ENCODE measurements at places on chromosomes 11 and 22. TPM values are rescaled to one million over a fixed set of nuclear protein-coding genes. Genes with fewer than 3 reads are reported as not detected.

TTLL1 gene
- total RNA-seq: 5.3 TPM

FOLH1 gene
- 2.6 TPM for total RNA-seq

RAPSN gene
- 1.0 TPM for total RNA-seq

OR5L2 gene
- not detected for total RNA-seq

SNU13 gene
- total RNA-seq: 126 TPM

FAM111B gene
- total RNA-seq: 11.4 TPM

TNNT3 gene
- total RNA-seq: 2.0 TPM

PANX3 gene
- not detected for total RNA-seq

RAB36 gene
- 3.8 TPM for total RNA-seq

GGTLC2 gene
- total RNA-seq: 0.47 TPM

DNA sequence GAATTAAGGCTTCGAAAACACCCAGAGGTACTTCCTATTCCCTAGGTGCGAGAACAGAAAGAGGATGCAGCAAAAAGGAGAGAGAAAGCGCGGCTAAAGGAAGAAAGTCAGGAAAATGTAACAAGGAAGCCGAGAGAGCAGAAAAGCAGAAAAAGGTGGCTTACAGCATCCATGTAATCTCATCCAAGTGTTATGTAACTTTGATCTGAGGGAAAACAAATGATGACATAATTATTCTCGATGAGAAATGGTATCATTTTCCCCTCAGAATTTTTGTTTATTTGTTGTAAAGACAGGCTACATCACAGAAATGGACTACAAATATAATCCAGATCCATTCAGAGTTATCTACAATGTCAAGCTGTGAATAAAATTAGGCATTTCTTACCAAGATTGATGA, 69.1 kb upstream of the APOA1 start:
- DNase-seq: no peak
- H3K4me1 ChIP-seq: peaks cover 42% of the 10 kb centered on the region
- H3K36me3 ChIP-seq: no peaks in the 10 kb centered on the region

GRCh38 chr22:19114984-19115552, 7.1 kb downstream of the DGCR2 start:
- no peak overlapping the region for H3K27ac ChIP-seq
- H3K36me3 ChIP-seq: no peaks in the 10 kb centered on the region
- no peak overlapping the region for H3K4me3 ChIP-seq
- DNase-seq: no peak
- no peaks in the 10 kb centered on the region for H3K27me3 ChIP-seq

GRCh38 chr11:12997168-12997567, 11.9 kb upstream of the RASSF10 start:
- no peak overlapping the region for H3K27ac ChIP-seq
- DNase-seq: no peak
- H3K4me3 ChIP-seq: no peak overlapping the region
- H3K4me1 ChIP-seq: no peaks in the 10 kb centered on the region

GRCh38 chr11:76148231-76148630, 58.1 kb downstream of the WNT11 start:
- no peak overlapping the region for H3K27ac ChIP-seq
- H3K27me3 ChIP-seq: no peaks in the 10 kb centered on the region
- H3K4me3 ChIP-seq: no peak overlapping the region
- peaks cover 18% of the 10 kb centered on the region for H3K4me1 ChIP-seq

- no peaks in the 10 kb centered on the region for H3K4me1 ChIP-seq
- no peak overlapping the region for H3K27ac ChIP-seq
- H3K4me3 ChIP-seq: no peak overlapping the region
- no peaks in the 10 kb centered on the region for H3K36me3 ChIP-seq
- no peak for DNase-seq
Observed at GRCh38 chr11:13826505-13827278, 135.8 kb upstream of the SPON1 start.

DNA sequence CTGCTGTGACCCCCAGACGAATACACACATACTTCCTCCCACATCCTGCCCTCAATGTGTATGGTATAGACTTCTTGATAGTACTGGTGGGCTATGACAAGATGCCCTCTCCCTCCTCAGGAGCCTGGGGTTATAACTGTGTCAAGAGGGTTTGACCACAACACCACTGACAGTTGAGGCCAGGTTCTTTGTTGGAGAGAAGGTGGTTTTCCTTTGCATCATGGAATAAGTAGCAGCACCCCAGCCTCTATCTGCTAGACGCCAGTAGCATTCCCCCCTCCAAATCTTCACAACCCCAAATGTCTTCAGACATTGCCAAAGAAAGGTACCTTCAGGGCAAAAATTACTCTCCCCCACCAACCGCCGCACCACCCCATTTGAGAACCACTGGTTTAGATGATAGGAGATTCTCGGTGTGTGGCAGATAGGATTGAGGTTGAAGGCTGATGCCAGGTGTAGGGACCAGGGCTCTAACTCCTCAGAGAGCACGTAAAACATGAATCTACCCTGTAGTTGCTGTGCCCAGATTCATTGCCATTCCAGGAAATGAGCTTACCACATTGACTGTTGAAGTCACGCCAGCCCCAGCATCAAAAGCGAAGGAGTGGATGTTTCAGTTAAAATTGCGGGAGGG, 5.5 kb upstream of the MYO18B start:
- H3K4me1 ChIP-seq: no peaks in the 10 kb centered on the region
- no peak for DNase-seq
- H3K27ac ChIP-seq: no peak overlapping the region

- H3K27ac ChIP-seq: no peak overlapping the region
- H3K4me3 ChIP-seq: no peak overlapping the region
- DNase-seq: no peak
- no peaks in the 10 kb centered on the region for H3K27me3 ChIP-seq
- H3K36me3 ChIP-seq: no peaks in the 10 kb centered on the region
Observed at GRCh38 chr11:34706709-34707461, 86.0 kb downstream of the EHF start.

- H3K27ac ChIP-seq: no peak overlapping the region
- peak; percentile 26 for DNase-seq
- H3K4me1 ChIP-seq: peaks cover 8% of the 10 kb centered on the region
- no peak overlapping the region for H3K4me3 ChIP-seq
Observed at GRCh38 chr11:33324302-33324985, 67.3 kb downstream of the HIPK3 start.

DNA sequence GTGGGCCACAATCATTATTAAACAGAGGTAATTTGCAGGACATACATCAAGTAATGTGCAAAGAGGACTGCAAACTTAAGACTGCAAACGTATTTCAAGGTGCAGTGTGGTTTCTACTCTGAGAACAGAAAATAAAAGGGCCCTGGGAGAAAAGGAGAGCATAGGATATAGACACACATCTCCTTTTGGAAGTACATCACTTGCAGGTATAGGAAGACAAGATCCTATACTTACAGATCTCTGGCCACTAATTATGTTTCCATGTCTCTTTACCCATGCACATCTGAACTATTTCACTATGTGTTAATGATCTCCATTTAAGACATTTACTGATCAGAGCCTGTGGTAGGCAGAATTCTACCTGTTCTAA, 47.7 kb downstream of the PIWIL3 start:
- no peaks in the 10 kb centered on the region for H3K27me3 ChIP-seq
- no peaks in the 10 kb centered on the region for H3K4me1 ChIP-seq
- no peak overlapping the region for H3K27ac ChIP-seq
- H3K4me3 ChIP-seq: no peak overlapping the region
- H3K36me3 ChIP-seq: no peaks in the 10 kb centered on the region

GRCh38 chr11:19664886-19665548, 47.6 kb upstream of the NAV2 start:
- DNase-seq: no peak
- no peaks in the 10 kb centered on the region for H3K27me3 ChIP-seq
- H3K36me3 ChIP-seq: no peaks in the 10 kb centered on the region
- no peak overlapping the region for H3K27ac ChIP-seq

DNA sequence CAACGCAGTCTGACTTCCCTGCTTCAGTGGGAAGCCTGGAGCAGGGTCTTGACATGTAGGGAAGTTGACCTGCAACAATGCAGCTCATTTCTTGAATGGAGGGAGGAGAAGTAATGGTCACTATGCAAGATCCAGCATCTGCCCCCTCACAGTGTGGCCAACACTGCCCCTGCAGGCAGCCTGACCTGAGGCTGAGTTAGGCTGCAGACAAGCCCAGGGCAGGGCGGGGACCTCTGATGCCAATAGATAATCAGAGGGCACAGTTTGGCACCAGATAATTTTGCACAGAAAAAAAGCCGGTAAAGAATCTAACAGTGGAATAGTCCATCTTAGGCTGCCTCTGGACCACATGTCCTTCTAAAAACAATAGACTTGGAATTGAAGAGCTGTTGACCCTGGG, 182.3 kb downstream of the DSCAML1 start:
- H3K4me1 ChIP-seq: no peaks in the 10 kb centered on the region
- H3K27me3 ChIP-seq: peaks cover 11% of the 10 kb centered on the region
- H3K36me3 ChIP-seq: no peaks in the 10 kb centered on the region
- H3K27ac ChIP-seq: no peak overlapping the region
- H3K4me3 ChIP-seq: no peak overlapping the region

GRCh38 chr11:8833568-8834315, 77.2 kb upstream of the AKIP1 start:
- no peak for DNase-seq
- peaks cover 43% of the 10 kb centered on the region for H3K4me1 ChIP-seq
- H3K27me3 ChIP-seq: no peaks in the 10 kb centered on the region
- no peaks in the 10 kb centered on the region for H3K36me3 ChIP-seq
- peak overlapping the region; percentile 63 for H3K27ac ChIP-seq
- no peak overlapping the region for H3K4me3 ChIP-seq

DNA sequence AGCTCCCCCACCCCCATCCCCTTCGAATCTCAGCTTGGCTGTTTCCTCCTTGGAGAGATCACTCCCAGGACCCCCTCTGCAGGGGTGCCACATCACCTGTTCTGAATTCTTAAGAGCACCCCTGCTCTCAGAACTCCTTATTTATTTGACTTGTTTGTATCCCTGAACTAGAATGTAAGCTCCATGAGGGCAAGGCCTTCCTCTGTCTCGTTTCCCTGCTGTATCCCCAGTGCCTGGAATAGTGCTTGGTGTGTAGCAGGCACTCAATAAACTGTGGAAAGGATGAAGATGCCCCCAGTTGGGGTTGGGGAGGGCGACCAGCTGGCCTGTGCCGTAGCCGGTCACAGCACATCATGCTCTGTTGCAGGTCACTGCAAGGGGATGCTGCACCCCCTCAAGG, 3.6 kb upstream of the MDK start:
- H3K27ac ChIP-seq: no peak overlapping the region
- H3K4me1 ChIP-seq: peaks cover 5% of the 10 kb centered on the region
- no peak overlapping the region for H3K4me3 ChIP-seq
- DNase-seq: no peak
- peaks cover 22% of the 10 kb centered on the region for H3K27me3 ChIP-seq

DNA sequence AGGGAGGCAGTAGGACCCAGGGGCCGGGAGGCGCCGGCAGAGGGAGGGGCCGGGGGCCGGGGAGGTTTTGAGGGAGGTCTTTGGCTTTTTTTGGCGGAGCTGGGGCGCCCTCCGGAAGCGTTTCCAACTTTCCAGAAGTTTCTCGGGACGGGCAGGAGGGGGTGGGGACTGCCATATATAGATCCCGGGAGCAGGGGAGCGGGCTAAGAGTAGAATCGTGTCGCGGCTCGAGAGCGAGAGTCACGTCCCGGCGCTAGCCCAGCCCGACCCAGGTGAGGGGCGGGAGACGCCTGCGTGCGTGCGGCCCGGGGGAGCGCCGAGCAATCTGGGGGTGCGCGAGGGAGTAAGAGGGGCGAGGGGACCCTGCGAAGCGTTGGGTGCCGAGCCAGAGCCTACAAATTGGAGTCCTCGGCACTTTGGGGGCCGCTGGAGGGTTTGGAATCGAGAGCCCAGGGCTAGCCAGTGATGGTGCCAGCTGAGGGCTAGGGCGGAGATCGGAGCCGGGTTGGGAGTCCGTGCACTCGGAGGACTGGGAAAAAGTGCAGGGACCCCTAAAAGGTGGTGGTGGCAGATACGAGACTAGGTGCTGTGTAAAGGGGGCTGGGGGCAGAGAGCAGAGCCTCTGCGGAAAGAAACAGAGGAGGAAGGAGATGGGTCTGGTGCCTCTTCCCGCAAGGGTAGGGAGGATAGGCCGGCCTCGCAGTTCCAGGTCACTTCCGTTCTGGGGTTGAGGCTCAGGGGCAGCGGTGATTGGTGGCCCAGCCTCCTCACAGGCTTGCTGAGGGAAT, at the start of gene SERPINH1:
Gene SERPINH1 (plus strand): TSS at position 206 of the 788 bp plus-strand sequence. CDS start 4,097 bp downstream, outside the sequence.
- peaks cover 23% of the 10 kb centered on the region for H3K27me3 ChIP-seq
- H3K4me1 ChIP-seq: peaks cover 86% of the 10 kb centered on the region
- H3K4me3 ChIP-seq: peak within 1 kb of the TSS; percentile 90

- no peak overlapping the region for H3K4me3 ChIP-seq
- H3K4me1 ChIP-seq: peaks cover 89% of the 10 kb centered on the region
- no peaks in the 10 kb centered on the region for H3K27me3 ChIP-seq
- DNase-seq: no peak
- H3K27ac ChIP-seq: peak overlapping the region; percentile 45
Observed at GRCh38 chr11:96311120-96311568, 31.9 kb downstream of the MAML2 start.

GRCh38 chr22:32808038-32808445, 6.5 kb downstream of the TIMP3 start:
- no peaks in the 10 kb centered on the region for H3K27me3 ChIP-seq
- no peak overlapping the region for H3K27ac ChIP-seq
- no peak for DNase-seq
- H3K36me3 ChIP-seq: peaks cover 3% of the 10 kb centered on the region
- no peak overlapping the region for H3K4me3 ChIP-seq

- no peaks in the 10 kb centered on the region for H3K27me3 ChIP-seq
- no peak overlapping the region for H3K4me3 ChIP-seq
- H3K36me3 ChIP-seq: no peaks in the 10 kb centered on the region
- H3K4me1 ChIP-seq: no peaks in the 10 kb centered on the region
- no peak overlapping the region for H3K27ac ChIP-seq
Observed at GRCh38 chr11:124658986-124659385, 14.6 kb downstream of the SIAE start.

- no peaks in the 10 kb centered on the region for H3K36me3 ChIP-seq
- no peak overlapping the region for H3K27ac ChIP-seq
- H3K4me1 ChIP-seq: no peaks in the 10 kb centered on the region
- H3K4me3 ChIP-seq: no peak overlapping the region
- DNase-seq: no peak
Observed at GRCh38 chr11:130881475-130882137, 34.7 kb downstream of the SNX19 start.

GRCh38 chr11:67117176-67117575, 1.9 kb upstream of the KDM2A start:
- H3K36me3 ChIP-seq: no peaks in the 10 kb centered on the region
- DNase-seq: no peak

- H3K4me3 ChIP-seq: no peak overlapping the region
- H3K27me3 ChIP-seq: no peaks in the 10 kb centered on the region
- no peak overlapping the region for H3K27ac ChIP-seq
- H3K36me3 ChIP-seq: peaks cover 13% of the 10 kb centered on the region
Observed at GRCh38 chr22:20591660-20592310, 84.4 kb downstream of the MED15 start.

Data from left lung (tissue), 14 donors.